Left ventricle myocardium superior (tissue), 1 donor: ENCODE measurements at places on chromosomes 7 and 10. TPM values are rescaled to one million over a fixed set of nuclear protein-coding genes. Genes with fewer than 3 reads are reported as not detected.

DNA sequence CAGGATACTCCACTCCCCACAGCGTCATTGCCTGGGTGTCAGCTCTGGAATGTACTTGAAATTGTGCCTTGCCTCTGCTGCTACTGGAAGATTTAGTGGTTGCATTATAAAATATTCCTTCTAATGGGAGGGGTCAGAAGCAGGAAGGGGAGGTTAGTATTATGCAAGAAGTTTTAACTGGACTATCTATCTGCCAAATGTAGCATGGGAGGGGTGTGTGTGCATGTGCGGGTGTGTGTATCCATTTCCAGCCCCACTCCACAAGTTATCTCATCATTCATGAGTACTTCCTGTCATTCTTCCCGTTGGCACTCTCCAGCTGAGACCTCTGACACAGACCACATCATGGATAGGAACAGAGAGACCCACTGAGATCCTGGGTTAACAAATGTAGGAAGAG, 13.4 kb downstream of the MBL2 start:
- DNase-seq = no peak

- DNase-seq = no peak
Observed at GRCh38 chr10:119003572-119004289, 25.8 kb upstream of the NANOS1 start.

GRCh38 chr10:49610114-49610457, at the start of gene SLC18A3:
Gene SLC18A3 (plus strand): TSS chr10:49610310. CDS start chr10:49610741, 431 bp downstream.
- no peak for DNase-seq

DNA sequence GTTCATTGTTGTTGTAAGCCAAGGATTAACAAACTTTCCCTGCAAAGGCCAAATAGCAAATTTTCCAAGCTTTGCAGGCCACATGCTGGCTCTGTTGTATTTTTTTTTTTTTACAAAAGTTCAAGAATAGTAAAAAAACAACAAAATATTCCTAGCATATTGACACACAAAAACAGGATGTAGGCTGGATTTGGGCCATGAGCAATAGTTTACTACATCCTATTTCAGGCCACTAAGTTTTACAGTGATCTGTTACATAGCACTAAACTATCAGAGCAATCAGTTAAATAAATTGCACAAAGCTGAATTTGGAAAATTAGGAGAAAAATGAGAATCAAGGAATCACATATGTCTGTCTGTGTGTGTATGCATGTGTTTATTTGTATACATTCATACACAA, 491.8 kb upstream of the GHITM start:
- DNase-seq = no peak

DNA sequence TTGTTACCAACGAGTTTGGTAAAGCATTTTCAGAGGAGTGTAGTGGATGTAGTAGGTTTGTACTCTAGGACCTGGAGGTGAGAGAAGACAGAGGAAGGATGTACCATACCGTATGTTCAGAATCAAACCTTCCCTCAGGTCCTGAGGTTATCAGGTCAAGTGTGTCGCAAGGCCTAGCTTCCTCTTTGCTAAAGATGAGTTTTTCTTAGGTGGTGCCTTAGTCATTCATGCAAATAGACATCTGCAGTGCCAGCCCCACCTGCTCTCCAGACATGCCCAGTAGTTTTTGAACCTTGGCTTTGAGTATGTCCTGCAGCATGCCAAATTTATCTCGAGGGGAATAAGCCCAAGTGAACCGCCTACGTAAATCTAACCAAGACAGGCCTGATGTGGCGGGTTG, 71.3 kb downstream of the HDAC9 start:
- no peak for DNase-seq

DNA sequence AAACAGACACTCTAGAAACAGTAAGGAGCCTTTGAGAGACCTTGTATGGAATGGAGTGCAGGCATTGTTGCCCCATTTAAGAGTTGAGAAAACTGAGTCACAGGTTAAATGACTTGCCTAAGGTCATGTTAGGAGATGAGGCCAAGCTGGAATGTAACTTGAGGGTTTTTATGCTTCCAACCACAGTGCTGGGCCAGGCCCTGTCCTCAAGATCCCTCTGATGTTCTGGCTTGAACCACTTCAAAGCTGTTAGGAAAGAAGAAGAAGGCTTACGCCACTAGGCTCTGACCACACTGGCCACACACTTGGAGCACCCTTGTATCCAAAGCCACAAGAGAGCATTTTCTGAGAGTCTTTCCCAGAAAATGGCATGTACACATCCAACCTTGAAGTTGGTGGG, 42.7 kb downstream of the PLAU start:
- DNase-seq = no peak

DNA sequence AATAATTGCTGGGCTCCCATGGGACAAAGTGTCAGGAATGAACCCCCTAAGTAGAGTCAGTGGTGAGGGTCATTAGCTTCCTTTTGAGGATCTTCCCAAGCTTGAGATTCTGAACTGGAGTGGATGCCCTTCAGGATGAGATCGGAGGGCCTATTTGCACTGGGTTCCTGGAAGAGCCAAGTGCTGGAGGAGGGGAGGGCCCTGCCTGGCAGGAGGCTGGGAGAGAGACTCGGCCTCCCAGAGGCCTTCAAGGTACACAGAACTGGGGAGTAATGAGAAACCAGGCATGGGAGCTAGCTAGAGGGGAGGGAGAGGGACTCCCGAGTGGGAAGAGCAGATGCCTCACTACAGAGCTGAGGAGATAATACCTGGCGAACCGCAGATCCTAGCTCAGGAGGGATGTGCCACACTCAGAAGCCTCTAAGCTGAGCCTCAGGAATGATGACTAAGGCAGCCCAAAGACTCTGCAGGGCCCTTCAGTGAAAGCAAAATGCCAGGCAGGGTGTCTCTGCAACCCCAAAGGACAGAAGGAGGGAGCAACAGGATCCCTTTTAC, 9.4 kb downstream of the PDAP1 start:
- DNase-seq = no peak

- no peak for DNase-seq
Observed at GRCh38 chr7:96959135-96959534, 46.2 kb upstream of the DLX6 start.

DNA sequence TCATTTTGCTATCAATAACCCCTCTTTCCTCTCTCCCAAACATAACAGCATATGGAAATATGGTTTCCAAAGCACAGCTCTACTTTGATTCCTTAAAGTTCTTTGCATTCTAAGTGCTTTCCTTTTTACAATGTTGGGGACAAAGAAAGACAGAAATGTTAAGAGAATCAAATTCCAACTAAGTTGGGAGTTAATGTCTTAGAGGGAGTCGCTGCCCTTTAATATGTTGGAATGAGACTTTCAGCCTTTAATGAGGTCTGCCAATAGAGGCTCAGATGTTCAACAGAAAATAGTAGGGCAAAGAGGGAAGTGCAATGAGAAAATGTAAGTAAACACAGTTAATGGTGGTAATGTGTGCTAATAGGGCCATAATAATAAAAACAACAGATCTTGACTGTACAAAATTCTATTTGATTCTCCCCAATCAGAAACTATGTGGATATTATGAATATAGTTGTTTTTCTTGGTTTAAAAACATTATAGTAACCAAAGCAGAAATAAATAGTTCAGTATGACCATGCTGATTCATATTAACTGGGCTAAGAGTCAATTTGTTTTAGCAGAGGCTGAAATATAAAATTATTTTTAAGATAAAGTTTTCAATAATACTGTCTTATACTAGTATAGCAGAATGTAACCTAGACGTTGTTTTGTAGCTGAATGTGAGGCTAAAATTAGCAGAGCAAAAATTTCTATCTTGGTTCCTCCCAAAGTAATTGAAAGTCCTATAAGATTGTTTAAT, 10.3 kb downstream of the HYCC1 start:
- no peak for DNase-seq

DNA sequence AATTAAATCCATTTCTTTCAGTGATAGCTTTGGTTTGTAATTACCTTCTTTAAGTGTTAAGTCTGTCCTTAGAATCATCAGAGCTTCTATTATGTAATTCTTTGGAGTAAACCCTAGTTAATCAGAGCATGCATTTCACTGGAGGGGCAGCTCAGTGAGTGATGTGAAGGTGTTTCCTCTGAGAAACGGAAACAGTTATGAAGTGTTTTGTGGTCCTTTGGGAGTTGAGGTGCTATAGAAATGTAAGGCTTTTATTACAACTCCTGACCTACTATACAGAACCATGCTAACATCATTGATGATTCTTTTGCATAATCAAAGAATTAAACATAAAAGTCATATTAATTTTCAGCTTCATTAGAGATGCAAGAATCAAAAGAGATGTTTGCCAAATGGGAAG, 141.5 kb downstream of the EXOC4 start:
- DNase-seq = no peak

DNA sequence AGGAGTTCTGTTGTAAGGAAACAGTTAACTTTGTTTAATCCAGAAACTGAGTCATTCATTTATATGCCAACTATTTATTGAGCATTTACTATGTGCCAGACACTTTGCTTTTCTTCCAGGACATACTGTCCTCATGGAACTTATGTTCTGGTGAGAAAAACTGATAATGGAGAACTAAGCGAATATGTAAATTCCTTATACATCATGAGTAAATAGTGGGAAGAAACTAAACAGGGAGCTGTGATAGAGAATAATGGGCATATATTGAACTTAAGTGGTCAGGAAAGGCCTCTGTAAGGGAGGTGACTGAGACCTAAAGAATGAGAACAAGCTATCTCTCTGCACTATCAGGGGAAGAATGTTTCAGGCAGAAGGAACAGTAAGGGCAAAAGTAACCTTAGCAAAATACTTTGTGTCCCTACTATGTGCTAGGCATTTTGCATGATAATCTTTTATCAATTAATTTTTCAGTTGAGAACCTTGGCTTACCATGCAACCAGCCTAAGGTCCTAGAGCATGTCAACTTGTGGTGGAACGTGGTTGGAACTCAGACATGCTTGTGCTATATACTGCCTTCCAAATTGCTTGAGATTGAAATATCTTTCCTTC, 45.4 kb downstream of the ST7 start:
- DNase-seq = no peak

- no peak for DNase-seq
Observed at GRCh38 chr7:26657686-26658388, 206.6 kb downstream of the SKAP2 start.

DNA sequence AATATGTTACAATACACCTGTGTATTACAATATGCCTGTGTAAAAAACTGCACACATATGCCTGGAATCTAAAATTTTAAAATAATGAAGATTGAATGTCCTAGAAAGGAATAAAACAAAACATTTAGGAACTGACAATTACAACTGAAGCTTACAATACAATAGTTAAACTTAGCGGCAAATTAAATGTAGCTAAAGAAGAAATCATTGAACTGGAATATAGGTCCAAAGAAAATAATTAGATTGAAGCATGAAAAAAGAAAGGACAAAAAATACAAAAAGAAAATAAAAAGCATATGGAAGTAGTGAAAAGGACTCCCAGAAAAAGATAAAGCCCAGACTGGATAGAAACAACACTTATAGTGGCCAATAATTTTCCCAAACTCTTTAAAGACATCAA, 38.4 kb downstream of the NPSR1 start:
- DNase-seq = no peak

- no peak for DNase-seq
Observed at GRCh38 chr7:2355705-2356008, 1.0 kb downstream of the EIF3B start.

DNA sequence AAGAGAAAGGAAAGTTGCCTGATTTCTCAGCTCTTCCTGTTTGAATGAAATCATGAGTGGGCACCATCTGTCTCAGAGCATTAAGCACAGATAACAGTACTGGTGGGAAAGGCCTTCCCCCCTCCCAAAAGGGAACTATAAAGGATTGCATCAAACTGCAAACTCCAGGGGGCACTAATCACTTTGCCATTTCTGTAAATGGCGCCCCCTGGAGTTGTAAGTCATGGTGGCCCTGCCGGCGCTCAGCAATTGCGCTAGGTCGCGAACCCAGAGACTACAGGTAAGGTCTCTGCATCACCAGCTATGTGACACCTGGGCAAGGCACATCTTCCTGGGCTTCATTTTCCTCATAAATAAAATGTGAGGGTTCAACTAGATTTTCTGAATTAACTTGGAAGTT, 11.1 kb downstream of the LRRC4 start:
- no peak for DNase-seq

DNA sequence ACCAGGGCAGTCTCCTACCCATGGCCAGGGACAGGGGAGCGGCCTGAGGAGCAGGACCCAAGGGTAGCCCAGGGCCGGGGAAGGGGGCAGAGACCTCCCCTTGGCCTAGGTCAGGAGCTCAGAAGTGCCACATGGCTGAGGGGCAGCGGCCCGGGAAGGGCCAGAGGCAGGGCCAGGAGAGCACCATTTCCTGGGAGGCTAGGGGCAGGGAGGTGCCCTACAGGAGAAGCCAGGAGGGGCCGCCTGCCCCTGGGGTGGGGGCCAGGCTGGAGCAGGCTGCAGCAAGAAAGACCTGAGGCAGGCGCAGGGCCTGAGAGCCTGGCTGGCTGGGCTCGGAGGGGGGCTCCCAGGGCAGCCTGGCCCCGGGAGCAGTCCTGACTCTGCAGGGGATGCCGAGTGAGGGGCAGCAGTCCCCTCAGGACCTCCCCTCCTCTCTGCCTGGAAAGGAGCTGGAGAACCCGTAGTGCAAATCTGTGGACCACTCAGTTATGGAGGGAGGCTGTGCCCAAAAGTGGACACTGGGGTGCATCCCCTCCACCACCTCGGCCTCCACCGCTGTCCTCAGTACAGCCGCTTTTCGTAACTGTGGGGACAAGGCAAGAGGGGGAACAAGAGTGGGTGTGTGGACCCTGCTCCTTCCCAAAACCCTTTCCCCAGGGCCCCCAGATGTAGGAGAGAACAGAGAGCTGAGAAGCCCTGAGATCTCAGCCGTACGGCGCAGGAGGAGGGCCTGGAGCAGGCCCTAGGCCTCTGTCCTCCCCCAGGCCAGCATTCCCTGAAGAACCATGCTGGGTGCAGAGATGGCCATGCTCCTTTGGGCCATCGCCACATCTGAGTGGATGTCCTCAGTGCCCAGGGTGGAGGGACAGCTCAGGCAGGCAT, 17.1 kb downstream of the IMPDH1 start:
- DNase-seq = no peak

DNA sequence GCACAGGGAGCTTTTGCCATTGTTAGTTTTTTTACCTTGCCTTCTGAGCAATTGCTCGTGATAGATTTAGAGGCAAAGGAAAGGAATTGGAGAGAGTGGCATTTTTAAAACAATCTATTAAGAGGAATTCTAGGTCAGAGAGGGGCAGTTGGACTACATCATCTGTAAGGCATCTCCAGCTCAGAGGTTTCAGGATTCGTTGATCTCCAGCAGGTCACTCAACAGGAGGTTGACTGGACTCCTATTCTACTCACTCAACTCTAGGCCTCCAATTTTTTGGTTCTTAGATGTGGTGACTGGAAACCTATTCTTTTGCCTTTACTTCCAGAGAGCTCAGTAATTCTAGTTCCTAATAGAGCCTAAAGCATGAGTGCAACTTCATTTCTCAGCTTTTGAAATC, 42.8 kb downstream of the TBXAS1 start:
- DNase-seq = no peak

STEAP2 gene
- 15.1 TPM for total RNA-seq

CDNF gene
- total RNA-seq = 2.0 TPM

COL13A1 gene
- 1.0 TPM for total RNA-seq

GNAI1 gene
- 13.7 TPM for total RNA-seq

ANKRD2 gene
- 318 TPM for total RNA-seq

IQUB gene
- 0.32 TPM for total RNA-seq

RTKN2 gene
- total RNA-seq = not detected

NPFFR1 gene
- 0.02 TPM for total RNA-seq

ASAH2B gene
- total RNA-seq = 4.8 TPM

HECTD2 gene
- total RNA-seq = 3.0 TPM

ADAM12 gene
- total RNA-seq = 0.35 TPM

AGAP9 gene
- total RNA-seq = 2.3 TPM

MYL7 gene
- 2,865 TPM for total RNA-seq
